Dermis microvascular lymphatic vessel endothelial cell (primary cell): ENCODE measurements at places on chromosomes 5 and 9. TPM values are rescaled to one million over a fixed set of nuclear protein-coding genes. Genes with fewer than 3 reads are reported as not detected.

The ACTBL2 gene
- total RNA-seq = not detected in 2 replicates

The FRMD3 gene
- 0.76 and 2.8 TPM in 2 replicates for total RNA-seq

The SHISAL2B gene
- total RNA-seq = not detected in 2 replicates

The ENTPD8 gene
- total RNA-seq = 0.25 and 0.26 TPM in 2 replicates

The KCNV2 gene
- total RNA-seq = not detected in 2 replicates

The OR2V1 gene
- total RNA-seq = under 0.01 TPM in 1 of 2 replicates, not detected in the other

The TLX3 gene
- not detected in 2 replicates for total RNA-seq

The FOXD4 gene
- total RNA-seq = 0.13 TPM in 2 replicates

The PAPPA gene
- under 0.01 TPM in 2 replicates for total RNA-seq

The SLC34A3 gene
- not detected in 2 replicates for total RNA-seq

The LCN9 gene
- total RNA-seq = not detected in 2 replicates

The CFAP77 gene
- total RNA-seq = 0.13 TPM in 1 of 2 replicates, not detected in the other

The HRCT1 gene
- 2.6 and 3.3 TPM in 2 replicates for total RNA-seq

The DNAI1 gene
- total RNA-seq = not detected in 2 replicates

The PCDHGB1 gene
- 0.39 and 1.1 TPM in 2 replicates for total RNA-seq

The CDKN2A gene
- 4.2 and 6.3 TPM in 2 replicates for total RNA-seq

The LHX3 gene
- not detected in 2 replicates for total RNA-seq

The NUTM2G gene
- not detected in 2 replicates for total RNA-seq

The TMEFF1 gene
- total RNA-seq = 7.1 and 12.9 TPM in 2 replicates

The MAMDC2 gene
- total RNA-seq = 0.89 and 3.1 TPM in 2 replicates

The DMRTA1 gene
- under 0.01 and 0.13 TPM in 2 replicates for total RNA-seq

The SOHLH1 gene
- under 0.01 TPM in 1 of 2 replicates, not detected in the other for total RNA-seq

The GABBR2 gene
- total RNA-seq = 1.8 and 10.2 TPM in 2 replicates

The TMEM167A gene
- 37.2 and 43.7 TPM in 2 replicates for total RNA-seq

The LCN1 gene
- not detected in 2 replicates for total RNA-seq

The CNTRL gene
- total RNA-seq = 6.2 and 8.1 TPM in 2 replicates

The CCL27 gene
- not detected in 2 replicates for total RNA-seq

The WNK2 gene
- under 0.01 and 0.13 TPM in 2 replicates for total RNA-seq

The FREM1 gene
- under 0.01 TPM in 2 replicates for total RNA-seq

The TAL2 gene
- 0.13 TPM in 1 of 2 replicates, not detected in the other for total RNA-seq

The SOX30 gene
- not detected in 2 replicates for total RNA-seq

The CCNI2 gene
- total RNA-seq = under 0.01 TPM in 2 replicates

The TAF11L6 gene
- total RNA-seq = not detected in 2 replicates

The LPAR1 gene
- total RNA-seq = 0.13 TPM in 1 of 2 replicates, not detected in the other

The NUTM2F gene
- not detected in 2 replicates for total RNA-seq

The FGF18 gene
- not detected in 2 replicates for total RNA-seq

The P4HA2 gene
- total RNA-seq = 29.8 and 37.0 TPM in 2 replicates

The CBY3 gene
- total RNA-seq = not detected in 2 replicates

The TLE4 gene
- 14.0 and 16.8 TPM in 2 replicates for total RNA-seq

The PCDHA11 gene
- total RNA-seq = under 0.01 TPM in 1 of 2 replicates, not detected in the other

The ATOSB gene
- total RNA-seq = 6.0 and 8.3 TPM in 2 replicates

The LCN10 gene
- total RNA-seq = 0.13 TPM in 1 of 2 replicates, not detected in the other

The GFI1B gene
- total RNA-seq = under 0.01 TPM in 1 of 2 replicates, not detected in the other

The TTF1 gene
- 7.4 and 7.7 TPM in 2 replicates for total RNA-seq
